ENCODE measurements at places on chromosomes 2 and 18. TPM values are rescaled to one million over a fixed set of nuclear protein-coding genes. Genes with fewer than 3 reads are reported as not detected.
A peak's percentile ranks its signal among the peaks of the same experiment; 100 is the strongest.

The RRM2 gene
- total RNA-seq = 523 TPM

The CPO gene
- total RNA-seq = not detected

The C2orf78 gene
- not detected for total RNA-seq

The IWS1 gene
- 57.1 TPM for total RNA-seq

The BBS5 gene
- total RNA-seq = 2.4 TPM

The CENPA gene
- total RNA-seq = 36.7 TPM

The CLEC4F gene
- total RNA-seq = not detected

The LRRTM4 gene
- not detected for total RNA-seq

The TMEM163 gene
- total RNA-seq = not detected

The CDKL4 gene
- total RNA-seq = 0.14 TPM

The TMEM200C gene
- total RNA-seq = not detected

- DNase-seq = no peak
- no peak overlapping the region for H3K27ac ChIP-seq
- H3K36me3 ChIP-seq = no peaks in the 10 kb centered on the region
- no peaks in the 10 kb centered on the region for H3K4me1 ChIP-seq
- H3K4me3 ChIP-seq = no peak overlapping the region
Observed at GRCh38 chr2:60072609-60073008, 480.8 kb downstream of the BCL11A start.

- peaks cover 4% of the 10 kb centered on the region for H3K4me1 ChIP-seq
- H3K27ac ChIP-seq = no peak overlapping the region
Observed at GRCh38 chr2:172931918-172932520, 143.6 kb upstream of the MAP3K20 start.

GRCh38 chr18:3598581-3598980 lies 148.6 kb downstream of the TGIF1 start:
- no peak overlapping the region for H3K4me3 ChIP-seq
- peaks cover 42% of the 10 kb centered on the region for H3K4me1 ChIP-seq
- peaks cover 18% of the 10 kb centered on the region for H3K36me3 ChIP-seq
- H3K27me3 ChIP-seq = no peaks in the 10 kb centered on the region

GRCh38 chr18:42807887-42808286 lies 307.6 kb downstream of the RIT2 start:
- H3K36me3 ChIP-seq = no peaks in the 10 kb centered on the region
- H3K27me3 ChIP-seq = no peaks in the 10 kb centered on the region
- no peak overlapping the region for H3K27ac ChIP-seq
- H3K4me1 ChIP-seq = no peaks in the 10 kb centered on the region

- H3K27ac ChIP-seq = no peak overlapping the region
- H3K4me1 ChIP-seq = no peaks in the 10 kb centered on the region
- no peaks in the 10 kb centered on the region for H3K36me3 ChIP-seq
- no peak overlapping the region for H3K4me3 ChIP-seq
- no peak for DNase-seq
- H3K27me3 ChIP-seq = no peaks in the 10 kb centered on the region
Observed at GRCh38 chr2:8367833-8368232, 314.0 kb upstream of the ID2 start.

- H3K4me3 ChIP-seq = no peak overlapping the region
- H3K27ac ChIP-seq = no peak overlapping the region
- H3K36me3 ChIP-seq = no peaks in the 10 kb centered on the region
- DNase-seq = no peak
Observed at GRCh38 chr18:51397347-51397962, 200.0 kb upstream of the MEX3C start.

DNA sequence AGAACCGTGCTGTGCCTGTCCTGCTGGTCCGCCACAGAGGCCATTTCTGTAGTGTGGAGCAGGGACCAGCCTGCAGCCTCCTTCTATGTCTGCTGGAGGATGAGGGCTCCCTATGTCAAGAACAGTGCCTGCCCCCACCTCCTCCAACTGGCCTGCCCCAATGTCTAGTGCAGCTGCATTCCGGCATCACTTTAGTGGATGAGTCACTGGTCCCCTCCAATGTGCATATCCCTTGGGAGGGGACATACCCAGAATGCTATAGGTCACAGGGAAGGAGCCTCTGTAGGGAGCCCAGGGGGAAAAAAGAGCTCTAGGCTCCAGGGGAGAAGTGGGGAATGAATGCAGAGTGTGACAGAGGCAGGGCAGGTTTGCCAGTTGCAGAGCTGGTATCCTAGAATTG lies 219.6 kb downstream of the CELF4 start:
- no peak overlapping the region for H3K4me3 ChIP-seq
- no peak for DNase-seq
- H3K27ac ChIP-seq = no peak overlapping the region
- no peaks in the 10 kb centered on the region for H3K4me1 ChIP-seq
- H3K36me3 ChIP-seq = no peaks in the 10 kb centered on the region
- H3K27me3 ChIP-seq = peaks cover 1% of the 10 kb centered on the region

DNA sequence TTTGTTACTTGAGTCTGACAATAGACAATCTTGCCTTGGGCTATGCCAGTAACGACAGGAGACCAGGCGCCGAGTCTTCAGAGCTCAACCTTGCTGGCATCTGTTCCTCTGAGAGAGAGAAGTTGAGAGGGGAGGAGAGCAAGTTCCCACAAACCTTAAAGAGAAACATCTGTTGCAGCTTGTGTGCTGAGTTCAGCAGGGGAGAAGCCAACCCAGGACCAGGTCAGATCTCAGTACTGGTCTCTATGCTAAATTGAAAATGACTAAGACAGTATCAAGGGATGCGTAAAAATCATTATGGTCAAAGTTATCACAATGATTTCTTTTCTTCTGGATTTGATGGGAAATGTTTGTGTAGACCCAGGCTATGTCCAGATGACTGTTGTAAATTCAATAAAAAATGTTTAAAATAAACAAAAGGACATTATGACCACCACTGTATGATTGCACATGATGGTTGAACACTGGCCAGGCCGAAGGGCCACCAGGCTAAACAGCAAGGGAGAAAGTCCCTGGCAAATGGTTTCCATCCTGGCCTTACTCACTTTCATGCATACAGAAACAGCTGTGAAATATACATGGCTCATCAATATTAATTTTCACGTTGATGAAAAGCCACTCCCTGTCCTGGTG lies 100.3 kb upstream of the PMAIP1 start:
- peaks cover 5% of the 10 kb centered on the region for H3K4me1 ChIP-seq
- DNase-seq = no peak
- no peak overlapping the region for H3K4me3 ChIP-seq
- no peaks in the 10 kb centered on the region for H3K27me3 ChIP-seq

- H3K27ac ChIP-seq = no peak overlapping the region
- DNase-seq = no peak
- no peak overlapping the region for H3K4me3 ChIP-seq
- no peaks in the 10 kb centered on the region for H3K4me1 ChIP-seq
- H3K27me3 ChIP-seq = peaks cover 3% of the 10 kb centered on the region
- no peaks in the 10 kb centered on the region for H3K36me3 ChIP-seq
Observed at GRCh38 chr2:150887926-150888325, 373.7 kb downstream of the RBM43 start.

- peaks cover 46% of the 10 kb centered on the region for H3K4me1 ChIP-seq
- H3K27ac ChIP-seq = peak overlapping the region; percentile 59
- peak; percentile 61 for DNase-seq
- H3K36me3 ChIP-seq = peaks cover 5% of the 10 kb centered on the region
- no peak overlapping the region for H3K4me3 ChIP-seq
Observed at GRCh38 chr2:136212426-136213378, 94.8 kb upstream of the CXCR4 start.

GRCh38 chr2:202149155-202149762 lies 76.2 kb downstream of the KIAA2012 start:
- no peak overlapping the region for H3K4me3 ChIP-seq
- no peaks in the 10 kb centered on the region for H3K4me1 ChIP-seq
- no peak for DNase-seq
- peaks cover 9% of the 10 kb centered on the region for H3K27me3 ChIP-seq
- no peak overlapping the region for H3K27ac ChIP-seq

- peaks cover 20% of the 10 kb centered on the region for H3K27me3 ChIP-seq
- H3K4me1 ChIP-seq = peaks cover 3% of the 10 kb centered on the region
- H3K36me3 ChIP-seq = no peaks in the 10 kb centered on the region
Observed at GRCh38 chr18:48022531-48023329, 92.3 kb upstream of the SMAD2 start.

DNA sequence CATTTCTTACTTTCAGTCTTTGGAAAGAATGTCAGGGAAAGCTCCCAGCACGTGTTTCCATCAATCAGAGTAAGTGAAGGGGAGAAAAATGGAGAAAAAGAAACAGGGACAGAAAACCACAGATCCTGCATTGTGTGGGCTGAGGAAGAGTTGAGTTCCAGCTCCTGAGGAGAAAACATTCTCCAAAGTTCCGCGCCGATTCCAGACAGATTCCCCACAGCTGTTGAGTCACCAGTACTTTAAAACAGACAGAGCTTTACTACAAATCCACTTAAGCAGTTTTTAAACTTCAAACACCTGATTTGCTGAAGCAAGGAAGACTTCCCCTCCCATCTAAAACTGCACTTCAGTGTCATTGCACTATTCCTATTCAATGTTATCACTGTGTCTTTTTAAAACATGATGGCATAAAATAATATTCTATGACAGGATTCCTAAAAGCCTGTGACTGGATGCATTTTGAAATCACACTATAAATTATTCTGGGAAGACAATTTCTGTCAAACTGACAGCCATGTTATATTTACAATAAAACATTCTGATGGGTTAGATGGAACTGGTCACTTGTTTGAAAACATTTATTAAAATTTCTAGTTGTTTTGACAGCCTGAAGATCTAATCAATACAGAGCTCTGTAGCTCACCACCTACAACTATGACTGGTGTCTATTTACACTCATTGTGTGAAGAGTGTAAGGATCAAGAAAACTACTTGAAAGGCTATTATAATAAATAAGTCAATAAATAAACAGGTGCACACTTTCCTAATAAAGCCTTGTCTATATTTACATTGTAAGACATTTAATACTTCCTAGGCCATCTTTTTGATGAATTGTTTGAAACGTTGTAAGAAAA lies 40.9 kb downstream of the TCF4 start:
- H3K27ac ChIP-seq = no peak overlapping the region
- DNase-seq = no peak
- no peaks in the 10 kb centered on the region for H3K4me1 ChIP-seq
- H3K36me3 ChIP-seq = no peaks in the 10 kb centered on the region
- H3K4me3 ChIP-seq = no peak overlapping the region

DNA sequence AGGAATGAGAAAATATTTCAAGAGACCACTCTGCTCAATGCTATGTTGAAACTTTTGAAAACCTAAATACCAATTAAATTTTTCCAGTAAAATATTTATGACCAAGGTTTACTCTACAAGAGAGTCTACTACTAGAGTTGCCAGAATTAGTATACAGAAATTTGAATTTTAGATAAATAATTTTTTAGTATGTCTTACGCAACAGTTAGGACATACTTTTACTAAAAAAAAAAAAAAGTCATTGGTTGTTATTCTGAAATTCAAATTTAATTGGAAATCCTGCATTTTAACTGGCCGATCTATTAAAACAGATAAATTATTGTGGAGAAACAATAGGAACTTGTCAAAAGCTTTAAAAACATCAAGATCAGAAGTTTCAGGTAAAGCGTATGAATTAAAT lies 49.1 kb upstream of the TMEM200C start:
- H3K36me3 ChIP-seq = no peaks in the 10 kb centered on the region
- H3K4me3 ChIP-seq = no peak overlapping the region
- peaks cover 1% of the 10 kb centered on the region for H3K27me3 ChIP-seq
- H3K4me1 ChIP-seq = no peaks in the 10 kb centered on the region
- DNase-seq = no peak

DNA sequence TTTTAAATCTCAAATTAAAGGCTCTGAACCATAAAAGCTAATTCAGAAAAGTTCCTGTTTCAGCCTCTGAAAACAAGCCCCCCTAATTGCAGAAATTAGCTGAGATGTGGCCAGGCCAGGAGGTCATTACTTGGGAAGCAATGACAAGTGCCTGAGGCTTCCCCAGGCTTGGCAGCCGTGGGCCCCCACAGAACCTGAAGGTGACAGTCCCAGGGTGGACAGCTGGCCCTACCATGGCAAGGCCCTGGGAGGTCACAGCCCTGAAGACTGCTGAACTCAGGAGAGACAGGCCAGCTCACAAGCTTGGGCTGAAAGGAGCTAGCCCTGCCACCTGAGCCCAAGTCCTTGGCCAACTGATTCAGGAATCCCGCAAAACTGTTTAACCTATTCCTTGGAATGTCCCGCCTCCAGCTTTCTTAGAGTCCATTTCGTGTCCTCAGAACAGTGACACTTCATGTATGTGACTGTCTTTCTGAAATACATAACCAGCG lies 54.3 kb upstream of the PKDCC start:
- no peaks in the 10 kb centered on the region for H3K4me1 ChIP-seq
- H3K27me3 ChIP-seq = peaks cover 17% of the 10 kb centered on the region
- H3K27ac ChIP-seq = no peak overlapping the region
- no peaks in the 10 kb centered on the region for H3K36me3 ChIP-seq
- DNase-seq = no peak
- H3K4me3 ChIP-seq = no peak overlapping the region

Measured in activated CD4-positive, alpha-beta memory T cell treated with anti-CD3 and anti-CD28 coated beads for 36 hours (primary cell).